ENCODE measurements at places on chromosomes 2 and 18.

GRCh38 chr18:60684843-60685513 is 312.4 kb upstream of the MC4R start:
- DNase-seq = peak; percentile 25

- peak; percentile 7 for DNase-seq
These were observed 68.1 kb downstream of the RMDN2 start for GRCh38 chr2:37993143-37993542.

DNA sequence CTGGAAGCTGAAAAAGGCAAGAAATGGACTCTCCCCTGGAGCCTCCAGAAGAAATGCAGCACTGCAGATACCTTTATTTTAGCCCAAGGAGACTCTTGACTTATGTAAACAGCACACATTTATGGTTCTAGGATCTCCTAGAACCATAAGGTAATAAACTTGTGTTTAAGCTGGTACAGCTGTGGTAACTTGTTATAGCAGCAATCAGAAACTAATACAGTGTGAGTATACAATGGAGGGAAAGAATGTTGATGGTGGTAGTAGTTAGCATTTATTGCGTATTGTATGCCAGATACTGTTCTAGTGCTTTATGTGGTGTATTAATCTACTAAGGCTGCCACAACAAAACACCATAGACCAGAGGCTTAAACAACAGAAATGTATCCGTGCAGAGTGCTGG is 40.6 kb downstream of the FOSL2 start:
- DNase-seq = no peak

DNA sequence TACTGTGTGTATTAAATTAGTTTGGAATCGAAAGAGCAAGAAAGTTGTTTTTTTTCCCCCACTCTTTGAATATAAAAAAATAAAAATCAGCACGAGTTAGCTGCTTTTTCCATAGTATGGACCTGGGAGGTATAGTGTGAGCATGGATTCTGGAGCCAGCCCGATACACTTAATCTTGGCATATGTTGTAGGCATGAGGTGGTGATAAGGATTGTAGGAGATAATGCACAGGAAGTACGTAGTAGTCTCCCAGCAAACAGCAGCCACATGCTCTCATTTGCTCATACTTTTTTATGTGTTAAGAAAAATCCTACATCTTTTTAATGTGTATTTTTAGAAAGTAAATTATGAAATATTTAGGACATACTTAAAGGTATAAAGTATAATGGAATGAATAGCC is 2.1 kb upstream of the DNAJC27 start:
- no peak for DNase-seq

DNA sequence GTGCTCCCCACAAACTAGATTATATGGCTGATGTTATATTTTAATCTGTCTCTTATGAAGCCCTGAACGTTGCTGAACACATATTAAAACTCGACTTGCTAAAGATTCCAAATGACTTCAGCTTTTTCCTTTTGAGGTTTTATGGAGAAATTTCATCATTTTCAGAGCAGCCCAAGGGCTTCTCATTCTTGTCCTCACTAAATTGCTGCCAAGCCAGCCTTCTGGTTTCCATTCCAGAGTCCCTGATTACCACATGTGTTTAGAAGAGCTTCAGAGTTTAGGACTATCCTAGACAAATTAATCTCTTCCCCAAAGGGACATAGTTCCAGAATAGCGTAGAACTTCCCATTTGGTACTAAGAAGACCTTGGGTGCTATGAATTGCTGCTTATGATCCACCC is 77.8 kb upstream of the CCDC195 start:
- DNase-seq = no peak

- DNase-seq = no peak
These were observed 221.4 kb upstream of the PXDN start for GRCh38 chr2:1965726-1966125.

- no peak for DNase-seq
These were observed 47.5 kb upstream of the STAM2 start for GRCh38 chr2:152222975-152223637.

- no peak for DNase-seq
These were observed 190.5 kb upstream of the TWIST2 start for GRCh38 chr2:238657132-238658053.

- DNase-seq = no peak
These were observed 37.8 kb downstream of the RIT2 start for GRCh38 chr18:43077510-43078308.

DNA sequence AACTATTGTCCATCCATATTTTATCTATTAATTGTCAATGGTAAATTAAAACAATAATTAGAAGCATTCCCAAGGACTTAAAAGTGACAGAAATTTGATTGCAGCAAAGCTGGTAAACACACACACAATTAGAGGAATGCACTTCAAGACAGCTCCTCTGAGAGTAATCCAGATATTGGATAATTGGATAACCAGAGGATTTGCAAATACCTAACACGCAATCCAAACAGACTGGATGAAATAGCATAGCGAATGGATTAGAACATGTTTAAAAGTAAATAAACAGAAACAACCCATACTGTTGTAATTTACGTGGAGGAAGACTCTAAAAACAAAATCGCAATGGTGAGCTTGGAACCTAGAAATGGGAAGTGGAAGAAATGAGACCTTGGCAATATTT is 239.8 kb downstream of the METTL4 start:
- DNase-seq = no peak

GRCh38 chr18:59907660-59908059 is 7.9 kb downstream of the PMAIP1 start:
- no peak for DNase-seq

GRCh38 chr2:9258501-9258900 is 51.9 kb downstream of the ASAP2 start:
- DNase-seq = no peak

DNA sequence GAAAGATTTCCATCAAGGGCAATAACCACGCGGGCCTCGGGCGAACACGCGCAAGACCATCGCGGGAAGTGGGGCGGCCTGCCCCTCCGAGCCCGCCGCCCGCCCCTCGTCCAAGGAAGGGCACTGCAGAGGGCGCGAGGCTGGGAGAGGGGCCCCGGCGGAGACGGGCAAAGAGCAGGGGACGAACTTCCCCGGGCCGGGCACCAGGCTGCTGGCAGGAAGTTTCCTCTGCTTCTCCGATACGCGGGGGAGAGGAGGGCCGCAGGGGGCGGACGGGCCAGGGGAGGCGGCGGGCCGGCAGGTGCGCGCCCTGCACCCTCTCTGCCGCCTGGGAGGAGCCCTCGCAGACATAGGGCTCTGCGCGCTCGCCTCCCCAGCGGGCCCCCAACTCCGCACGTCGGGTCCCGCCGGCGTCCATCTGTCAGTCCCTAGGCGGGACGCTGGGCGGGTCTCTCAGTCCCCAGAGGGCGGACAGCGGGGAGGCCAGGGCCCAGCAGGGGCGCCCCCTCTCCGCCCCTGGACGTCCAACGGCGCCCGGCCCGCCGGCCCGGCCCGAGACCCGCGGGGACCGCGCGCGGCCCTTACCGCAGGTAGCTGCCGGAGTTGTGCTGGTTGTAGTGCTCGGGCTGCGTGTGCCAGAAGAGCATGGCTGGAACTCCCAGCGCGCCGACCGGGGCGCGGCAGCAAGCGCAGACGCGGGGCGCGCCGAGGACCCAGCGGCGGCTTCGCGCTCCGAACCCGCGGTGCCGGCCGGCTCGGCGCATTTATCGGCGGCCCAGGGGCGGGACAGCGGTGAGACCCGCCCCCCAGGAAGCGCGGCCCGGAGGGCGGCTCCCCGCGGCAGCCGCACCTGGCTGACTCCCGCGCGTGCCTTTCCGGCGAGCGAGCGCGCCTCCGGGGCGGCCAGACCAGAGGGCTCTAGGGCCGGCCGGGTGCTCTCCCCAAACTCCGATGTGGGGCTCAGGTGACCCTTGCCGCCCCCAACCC is at the start of gene TFCP2L1:
Gene TFCP2L1 (minus strand): TSS at position 740 of the 987 bp plus-strand sequence. CDS start 93 bp downstream, at position 647.
- no peak for DNase-seq

DNA sequence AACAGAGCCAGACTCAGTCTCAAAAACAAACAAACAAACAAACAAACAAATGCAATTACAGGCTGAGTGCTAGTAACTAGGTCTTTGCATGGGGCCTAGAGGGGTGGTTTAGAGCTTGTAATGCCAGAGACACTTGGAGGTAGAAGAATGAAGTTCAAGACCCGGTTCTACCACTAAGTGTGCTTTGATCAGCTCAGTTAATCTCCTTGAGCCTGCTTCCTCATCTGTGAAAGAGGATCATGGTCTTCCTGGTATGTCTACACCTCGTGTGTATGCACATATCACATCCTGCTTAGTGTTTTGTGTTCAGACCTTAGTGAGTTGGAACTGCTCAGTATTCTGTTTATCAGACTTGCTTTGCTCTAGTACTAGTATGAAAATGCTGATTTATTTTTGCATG is 4.8 kb upstream of the ATP6V1C2 start:
- DNase-seq = no peak

GRCh38 chr2:10658914-10659257 is 30.9 kb downstream of the NOL10 start:
- DNase-seq = no peak

DNA sequence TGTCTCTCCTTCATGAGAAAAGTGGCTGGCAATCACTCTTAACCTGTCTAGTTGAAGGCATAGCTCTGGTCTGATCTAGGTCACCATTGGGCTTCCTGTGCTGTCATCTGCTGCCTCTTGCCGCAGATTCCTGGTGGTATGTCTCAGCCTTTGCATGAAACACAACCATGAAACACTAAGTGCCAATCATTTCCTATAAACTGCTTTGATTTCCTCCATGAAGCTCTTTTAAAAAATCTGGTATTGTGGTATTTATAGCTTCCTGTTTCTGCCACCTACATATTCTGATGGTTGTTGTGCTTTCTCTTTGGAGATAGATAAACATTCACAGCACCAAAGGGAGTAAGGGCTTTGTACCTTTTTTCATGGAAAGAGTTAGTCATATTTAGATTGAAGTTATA is 120.0 kb upstream of the EPC2 start:
- no peak for DNase-seq

- no peak for DNase-seq
These were observed 66.4 kb downstream of the PAX3 start for GRCh38 chr2:222232372-222232771.

- DNase-seq = no peak
These were observed 111.0 kb downstream of the CERS6 start for GRCh38 chr2:168566974-168567665.

GRCh38 chr2:112757265-112757664 is 7.1 kb downstream of the CKAP2L start:
- no peak for DNase-seq

DNA sequence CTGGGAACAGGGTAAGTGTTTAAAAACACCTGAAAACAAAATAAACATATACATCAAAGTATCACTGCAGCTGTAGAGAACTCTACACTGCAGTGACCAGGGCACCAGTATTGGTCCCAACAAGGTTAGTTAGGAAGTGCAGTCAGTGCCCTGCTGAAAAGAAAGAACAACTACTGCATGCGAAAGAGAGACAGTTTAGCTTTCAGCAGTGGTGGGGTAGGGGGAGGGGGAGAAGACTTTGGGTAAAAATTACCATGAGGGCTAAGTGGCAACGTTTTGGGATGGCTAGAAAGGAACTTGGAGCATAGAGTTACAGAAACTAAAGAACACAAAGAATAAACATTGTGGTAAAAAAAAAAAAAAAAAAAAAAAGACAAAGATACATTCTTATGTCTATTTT is 112.1 kb downstream of the UPP2 start:
- DNase-seq = no peak

DNA sequence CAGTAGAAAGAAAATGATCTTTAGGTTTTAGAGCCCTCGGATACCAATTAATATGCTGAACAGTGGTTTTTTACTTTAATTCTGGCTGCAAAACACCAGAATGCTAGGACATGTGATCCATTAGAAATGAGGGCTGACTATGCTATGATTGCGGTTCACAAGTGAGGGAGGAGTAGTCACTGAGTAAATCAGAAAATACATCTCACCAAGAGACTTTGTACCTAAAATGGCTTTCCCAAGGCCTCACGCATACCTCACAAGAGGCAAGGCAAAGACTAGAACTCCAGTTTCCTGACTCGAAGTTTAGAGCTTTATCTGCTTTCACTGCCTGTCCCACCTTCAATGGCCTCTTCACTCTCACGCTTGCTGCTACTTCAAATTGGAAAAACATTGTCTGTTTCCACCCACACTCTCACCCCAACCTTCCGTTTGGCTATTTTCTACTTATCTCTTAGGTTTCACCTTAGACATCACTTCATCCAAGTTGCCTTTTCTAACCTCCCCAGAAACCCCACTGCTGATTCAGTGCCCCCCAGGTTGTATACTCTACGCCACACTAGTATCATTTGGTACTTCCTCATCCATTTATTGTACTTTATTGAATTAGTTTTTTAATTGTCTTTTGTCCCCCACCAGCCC is 5.1 kb upstream of the MBD2 start:
- DNase-seq = no peak

DNA sequence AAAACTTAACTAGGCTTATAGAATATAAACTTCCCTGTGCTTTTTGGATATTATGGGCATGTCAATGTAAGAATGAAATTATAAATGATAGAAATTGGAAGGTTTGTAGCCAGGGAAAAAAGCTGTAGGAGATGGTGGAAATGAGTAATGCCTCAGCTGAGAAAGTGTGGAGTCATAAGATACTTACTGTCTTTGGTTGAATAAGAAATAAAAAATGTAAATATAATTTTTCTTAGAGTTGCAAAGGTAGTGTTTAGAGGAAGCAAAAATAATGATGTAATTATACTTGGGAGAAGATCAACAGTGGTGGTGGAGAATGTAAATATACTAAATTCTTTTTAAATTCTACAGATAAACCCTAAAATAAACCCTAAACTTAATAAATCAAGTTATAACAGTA is 26.2 kb upstream of the RND3 start:
- no peak for DNase-seq

- no peak for DNase-seq
These were observed 213.2 kb downstream of the KCNJ3 start for GRCh38 chr2:154911729-154912128.

GRCh38 chr2:171316755-171317337 is 116.9 kb downstream of the METTL8 start:
- no peak for DNase-seq

- DNase-seq = no peak
These were observed 7.6 kb downstream of the FSIP2 start for GRCh38 chr2:185745864-185746859.

DNA sequence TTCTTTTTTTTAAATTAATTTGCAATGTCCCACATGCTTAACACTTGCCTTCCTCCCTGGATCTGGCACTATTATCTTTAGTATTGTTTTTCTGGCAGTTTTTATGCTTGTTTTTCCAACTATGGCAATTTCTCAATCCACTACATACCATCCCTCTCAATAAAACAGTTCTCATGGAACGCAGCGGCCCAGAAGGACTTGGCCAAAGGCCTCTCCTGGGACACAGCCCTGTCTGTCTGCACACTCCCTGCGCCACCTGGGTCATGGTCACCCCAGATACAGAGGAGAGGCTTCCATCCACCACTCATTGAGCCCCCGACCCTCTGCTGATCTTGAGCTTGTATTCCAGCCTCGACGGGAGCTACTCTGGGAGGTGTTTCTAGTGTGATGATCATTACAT is 91.2 kb downstream of the TWIST2 start:
- DNase-seq = no peak

DNA sequence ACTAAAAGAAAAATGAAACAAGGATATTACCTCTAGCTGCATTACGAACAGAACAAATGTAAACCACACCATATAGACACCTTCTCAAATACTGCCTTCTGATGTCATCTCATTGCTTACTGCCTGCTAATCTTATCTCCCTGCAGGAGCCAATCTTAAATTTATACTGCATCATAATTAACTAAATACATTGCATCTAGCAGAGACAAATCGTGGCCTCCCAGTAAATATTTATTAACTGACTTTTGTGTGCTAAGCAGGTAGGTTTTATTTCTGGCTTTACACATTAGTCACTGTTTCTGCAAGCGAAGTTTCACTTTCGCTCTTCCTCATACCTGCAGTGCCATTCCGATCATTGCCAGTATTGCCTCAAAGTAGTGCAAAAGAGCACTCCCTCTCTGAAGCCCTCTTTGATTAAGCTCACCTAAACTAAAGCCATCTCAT is 67.5 kb downstream of the SPATS2L start:
- no peak for DNase-seq

Data from SW 1271 (cell line).